ENCODE measurements at places on chromosomes 16 and 17.

GRCh38 chr16:88792668-88793250 is 7.7 kb upstream of the PIEZO1 start:
- no peak for DNase-seq

DNA sequence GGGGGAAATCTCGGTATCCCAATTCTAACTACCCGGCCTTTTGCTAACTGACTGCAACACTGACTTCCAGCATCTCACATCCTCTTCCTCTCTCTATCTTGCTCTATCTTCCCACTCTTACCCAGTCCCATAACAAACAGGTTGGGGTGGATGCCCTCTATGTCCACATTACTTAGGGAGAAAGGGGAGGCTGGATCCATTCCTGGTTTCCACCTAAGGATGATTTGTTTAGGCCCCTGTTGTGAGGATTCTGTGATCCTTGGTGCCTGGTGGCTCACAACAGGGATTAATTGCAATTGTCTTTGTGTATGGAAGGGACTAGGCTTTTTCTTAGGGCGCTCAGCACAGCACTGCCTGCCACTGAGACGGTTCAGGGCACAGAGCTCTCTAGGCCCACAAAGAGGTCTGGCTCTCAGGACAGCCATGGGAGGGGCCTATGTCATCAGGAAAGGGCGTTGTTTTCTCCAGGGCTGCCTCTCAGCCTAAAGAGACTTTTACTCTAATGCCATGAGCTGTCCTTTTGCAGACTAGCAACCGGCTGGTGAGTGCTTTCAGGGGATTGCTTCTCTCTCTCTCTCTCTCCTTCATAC is 612.1 kb upstream of the SALL1 start:
- no peak for DNase-seq

- no peak for DNase-seq
Measured at GRCh38 chr17:28391401-28391800, 14.6 kb downstream of the SLC46A1 start.

- no peak for DNase-seq
Measured at GRCh38 chr16:74627506-74628220, 20.7 kb upstream of the GLG1 start.

GRCh38 chr16:85462714-85463611 is 150.2 kb upstream of the GSE1 start:
- no peak for DNase-seq
